Activated CD4-positive, CD25-positive, alpha-beta regulatory T cell (primary cell): ENCODE measurements at places on chromosomes 16 and 17.

- no peak for DNase-seq
Measured at GRCh38 chr17:76354317-76354729, 607 bp upstream of the PRPSAP1 start.

- DNase-seq, result no peak
Measured at GRCh38 chr17:78697554-78698343, 84.3 kb downstream of the CYTH1 start.

- DNase-seq, result no peak
Measured at GRCh38 chr16:57753448-57754353, 18.1 kb downstream of the KATNB1 start.

DNA sequence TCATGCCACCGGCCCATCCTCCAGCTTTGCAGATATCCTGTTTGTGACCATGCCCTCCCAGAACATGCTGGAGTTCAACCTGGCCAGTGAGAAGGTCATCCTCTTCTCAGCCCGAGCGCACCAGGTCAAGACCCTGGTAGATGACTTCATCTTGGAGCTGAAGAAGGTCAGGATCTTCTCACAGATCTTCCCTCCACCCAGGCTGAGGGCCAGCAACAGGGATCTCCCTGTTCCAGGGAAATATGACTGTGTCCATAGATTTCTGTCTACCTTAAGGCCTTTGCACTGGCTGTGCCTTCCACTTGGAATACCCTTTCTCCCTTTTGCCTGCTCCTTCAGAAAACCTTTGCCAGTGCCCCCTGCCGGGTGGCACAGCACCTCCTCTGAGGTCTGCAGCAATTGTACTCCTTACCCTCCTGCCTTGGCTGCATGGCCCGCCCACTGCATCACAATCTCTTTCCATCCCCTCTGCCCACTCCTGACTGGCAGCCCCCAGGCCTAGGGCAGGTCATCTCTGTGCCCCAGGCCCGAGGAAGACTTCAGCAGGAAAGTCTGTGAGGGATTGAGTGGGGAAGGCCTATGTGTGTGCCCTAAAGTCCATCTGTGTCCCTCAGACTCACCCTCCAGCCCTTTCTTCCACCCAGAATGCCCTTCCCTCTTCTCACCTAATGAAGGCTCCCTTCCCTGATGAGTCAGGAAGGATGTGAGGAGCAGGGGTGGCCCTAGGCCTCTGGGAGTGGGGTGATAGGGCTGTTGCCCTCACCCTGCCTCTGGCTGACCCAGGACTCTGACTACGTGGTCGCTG lies 27.3 kb upstream of the ALKBH5 start:
- no peak for DNase-seq

DNA sequence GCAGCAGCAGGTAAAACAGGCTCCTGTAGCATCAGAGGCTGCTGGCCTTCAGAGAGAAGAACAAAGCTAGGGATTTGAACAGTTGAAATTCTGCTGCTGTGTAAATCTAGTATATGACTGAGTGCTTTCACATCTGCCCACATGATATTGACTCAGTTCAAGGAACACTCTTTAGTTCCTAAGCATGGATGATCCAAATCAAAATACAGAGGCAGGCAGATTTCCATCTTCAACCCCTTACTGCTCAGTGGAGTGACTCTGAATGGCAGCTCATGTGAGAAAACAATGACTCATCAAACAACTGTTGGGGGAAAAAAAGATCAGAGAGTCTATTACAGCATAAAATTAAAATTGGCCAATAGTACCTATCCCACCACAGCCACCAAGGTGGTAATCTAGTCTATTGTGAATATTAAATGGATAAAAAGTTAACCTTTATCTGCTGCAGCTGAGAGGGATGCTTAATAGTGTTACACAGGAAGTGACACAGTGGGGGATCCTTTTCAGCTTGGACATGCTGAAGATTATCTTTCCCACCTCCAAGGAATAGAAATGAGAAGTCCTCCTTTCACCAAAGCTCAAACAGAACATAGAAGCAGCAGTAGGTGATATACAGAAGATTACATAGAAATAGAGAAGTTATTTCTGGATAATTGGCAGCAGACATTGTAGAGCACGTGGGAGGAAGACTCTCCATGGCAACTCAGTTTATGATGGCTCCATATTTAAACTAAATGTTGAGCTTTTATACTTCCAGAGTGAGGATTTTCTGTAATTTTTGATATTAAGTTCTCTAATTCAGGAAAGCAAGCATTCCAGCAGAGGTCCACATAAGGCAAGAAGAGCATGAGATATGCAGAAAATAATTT lies 239.7 kb upstream of the ERCC4 start:
- DNase-seq, result no peak

DNA sequence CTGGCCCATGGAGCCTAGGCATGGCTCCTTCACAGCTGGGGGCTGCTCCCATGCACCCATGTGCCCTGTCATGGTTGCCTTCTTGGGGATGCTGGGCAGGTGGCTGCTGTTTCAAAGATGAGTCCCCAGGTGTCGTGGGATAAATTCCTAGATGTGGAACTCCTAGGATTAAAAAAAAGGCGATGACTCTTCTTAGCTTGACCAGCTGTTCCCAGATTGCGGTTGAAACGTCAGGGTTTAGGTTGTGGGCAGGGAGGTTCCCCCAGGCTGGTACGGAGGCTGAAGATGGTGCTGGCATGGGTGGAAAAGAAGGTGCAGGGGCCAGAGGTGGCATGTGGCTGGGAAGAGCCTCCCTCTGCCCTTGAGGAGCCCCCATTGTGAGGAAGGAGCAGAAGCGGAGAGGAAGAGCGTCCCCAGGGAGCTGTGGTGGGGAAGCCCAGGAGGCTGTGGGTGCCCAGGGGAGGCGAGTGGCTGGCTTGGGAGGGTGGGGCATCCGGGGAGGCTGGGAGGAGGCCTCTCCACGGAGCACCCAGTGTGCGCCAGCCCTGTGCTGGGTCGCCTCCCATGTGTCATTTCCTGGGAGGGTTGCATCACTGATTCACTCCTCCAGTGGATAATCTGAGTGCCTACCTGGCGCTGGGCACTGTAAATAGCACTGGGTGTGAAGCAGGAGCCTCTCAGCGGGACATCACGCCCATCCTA lies 7.5 kb upstream of the KCNJ12 start:
- no peak for DNase-seq

DNA sequence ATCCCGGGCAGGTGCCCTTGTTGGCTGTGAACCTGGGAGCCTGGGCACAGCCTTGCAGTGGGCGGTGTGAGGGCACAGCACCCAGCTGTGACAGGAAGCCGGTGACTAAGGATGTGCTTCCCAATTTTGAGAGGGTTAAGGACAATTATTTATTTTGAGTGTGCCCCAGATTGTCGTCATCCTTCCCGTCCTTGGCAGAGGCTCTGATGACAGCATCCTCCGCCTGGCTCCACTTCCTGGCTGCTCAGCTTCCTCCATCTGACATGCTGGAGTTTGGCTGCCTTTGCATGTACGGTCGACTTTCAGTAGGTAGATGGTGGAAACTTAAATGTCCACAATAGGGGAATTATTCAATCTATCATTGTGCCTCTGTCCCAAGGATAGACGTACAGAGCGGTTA lies 282.4 kb upstream of the EEF2KMT start:
- no peak for DNase-seq

GRCh38 chr16:71350821-71351557 lies 7.5 kb upstream of the CALB2 start:
- DNase-seq, result no peak

- no peak for DNase-seq
Measured at GRCh38 chr17:76753061-76753961, 15.4 kb downstream of the MFSD11 start.

DNA sequence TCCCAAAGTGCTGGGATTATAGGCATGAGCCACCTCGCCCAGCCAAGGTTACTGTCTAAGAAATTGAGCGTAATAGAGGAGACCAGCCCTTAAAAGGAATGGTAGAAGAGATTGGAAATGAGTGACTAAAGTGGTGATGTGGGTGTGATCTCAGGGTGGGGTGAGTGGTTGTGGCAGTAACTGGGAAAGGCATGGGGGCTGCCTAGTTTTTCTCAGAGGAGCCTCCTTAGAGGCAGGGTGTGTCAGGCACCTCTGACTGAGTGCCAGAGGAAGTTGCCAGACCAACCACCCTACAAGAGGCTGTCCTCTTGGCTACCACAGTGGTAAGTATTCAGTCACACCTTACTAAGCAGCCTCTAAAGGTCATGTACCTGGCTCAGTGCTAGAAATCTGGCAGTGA lies 8.9 kb downstream of the DUS2 start:
- DNase-seq, result no peak

GRCh38 chr16:30893744-30894539 lies at the start of gene BCL7C:
Gene BCL7C, minus strand, starts transcription at chr16:30894077. Its CDS starts 133 bp downstream, at chr16:30893944.
- peak; percentile 69 for DNase-seq

GRCh38 chr17:45092911-45093430 lies 31.9 kb downstream of the NMT1 start:
- no peak for DNase-seq

GRCh38 chr17:29084541-29085146 lies 41.7 kb downstream of the PIPOX start:
- DNase-seq, result no peak

DNA sequence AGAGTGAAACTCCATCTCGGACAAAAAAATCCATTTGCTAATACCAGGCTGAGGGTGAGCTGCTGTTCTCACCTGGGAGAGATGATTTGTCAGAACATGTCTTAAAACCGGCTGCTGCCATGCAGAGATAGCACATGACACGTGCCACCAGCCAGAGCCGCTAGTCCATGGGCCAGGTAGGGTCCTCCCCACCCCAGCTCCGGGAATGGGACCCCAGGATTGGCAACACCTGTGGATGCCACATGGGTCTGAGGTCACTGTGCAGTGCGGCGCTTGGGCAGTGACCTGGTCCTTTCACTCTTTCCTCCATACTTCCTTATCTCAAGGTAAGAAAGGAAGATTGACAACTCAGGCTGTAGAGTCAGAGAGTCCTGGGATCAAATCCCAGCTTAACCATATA lies 393.3 kb upstream of the TNRC6C start:
- DNase-seq, result no peak

- DNase-seq, result no peak
Measured at GRCh38 chr16:17654571-17654970, 183.8 kb upstream of the XYLT1 start.

- DNase-seq, result no peak
Measured at GRCh38 chr17:28177351-28177750, 134.9 kb downstream of the NLK start.

GRCh38 chr17:68512960-68513474 lies 787 bp downstream of the PRKAR1A start:
- no peak for DNase-seq

- DNase-seq, result peak; percentile 62
Measured at GRCh38 chr17:50783193-50783660, 15.9 kb upstream of the ANKRD40CL start.

DNA sequence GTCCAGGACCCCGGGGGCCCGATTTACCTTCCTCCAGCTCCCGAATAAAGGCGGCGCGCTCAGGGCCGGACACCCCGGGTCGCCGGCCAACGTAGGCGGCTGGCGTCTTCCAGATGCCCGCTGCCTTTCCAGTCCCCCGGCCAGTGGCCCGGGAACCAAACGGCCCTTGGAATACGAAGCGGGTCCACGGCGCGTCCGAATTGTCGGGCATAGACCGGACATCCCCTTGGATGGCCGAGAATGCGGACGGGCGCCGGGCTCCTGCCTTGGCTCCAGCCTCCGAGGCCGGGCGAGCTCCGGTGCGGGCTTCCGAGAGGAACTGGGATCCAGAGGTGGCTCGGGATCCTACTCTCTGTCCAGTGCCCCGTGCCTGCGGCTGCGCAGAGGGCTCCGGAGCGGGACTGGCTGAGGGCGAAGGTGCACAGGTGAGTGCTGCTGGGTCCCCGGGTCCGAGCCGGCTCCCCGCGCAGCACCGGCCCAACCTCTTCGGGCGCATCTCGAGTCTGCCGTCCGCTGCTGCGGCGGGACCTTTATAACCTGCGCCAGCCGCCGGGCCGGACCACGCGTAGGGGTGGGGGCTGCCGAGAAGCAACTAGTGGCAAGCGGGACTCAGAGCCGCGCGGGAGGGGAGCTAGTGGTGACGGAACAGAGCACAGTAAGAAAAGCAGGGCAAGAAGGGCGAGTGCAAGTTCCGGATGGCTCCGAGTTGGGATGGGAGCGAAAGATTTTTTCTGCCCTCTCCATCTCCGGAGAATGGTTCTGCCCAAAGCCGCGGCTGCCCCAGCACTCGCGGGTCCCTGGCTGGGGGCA lies at the start of gene HAP1:
Gene HAP1, minus strand, starts transcription at position 505 of the 810 bp plus-strand sequence. Its CDS starts 9 bp downstream, at position 496.
- DNase-seq, result no peak

- no peak for DNase-seq
Measured at GRCh38 chr17:58632324-58633314, 59.2 kb downstream of the TEX14 start.

GRCh38 chr17:12789075-12789480 lies 220 bp upstream of the ARHGAP44 start:
- DNase-seq, result no peak

- DNase-seq, result no peak
Measured at GRCh38 chr16:50982808-50983207, 168.3 kb downstream of the SALL1 start.

- DNase-seq, result no peak
Measured at GRCh38 chr17:13740686-13741085, 139.0 kb upstream of the HS3ST3A1 start.

GRCh38 chr17:81706757-81707624 lies 3.8 kb downstream of the MRPL12 start:
- DNase-seq, result no peak

- DNase-seq, result no peak
Measured at GRCh38 chr16:51624080-51624775, 473.2 kb upstream of the SALL1 start.

- DNase-seq, result no peak
Measured at GRCh38 chr16:50386139-50386538, 17.4 kb upstream of the BRD7 start.

- no peak for DNase-seq
Measured at GRCh38 chr16:35793601-35794000, 2334.2 kb downstream of the TP53TG3F start.

- no peak for DNase-seq
Measured at GRCh38 chr16:83138976-83139690, 512.4 kb downstream of the CDH13 start.

DNA sequence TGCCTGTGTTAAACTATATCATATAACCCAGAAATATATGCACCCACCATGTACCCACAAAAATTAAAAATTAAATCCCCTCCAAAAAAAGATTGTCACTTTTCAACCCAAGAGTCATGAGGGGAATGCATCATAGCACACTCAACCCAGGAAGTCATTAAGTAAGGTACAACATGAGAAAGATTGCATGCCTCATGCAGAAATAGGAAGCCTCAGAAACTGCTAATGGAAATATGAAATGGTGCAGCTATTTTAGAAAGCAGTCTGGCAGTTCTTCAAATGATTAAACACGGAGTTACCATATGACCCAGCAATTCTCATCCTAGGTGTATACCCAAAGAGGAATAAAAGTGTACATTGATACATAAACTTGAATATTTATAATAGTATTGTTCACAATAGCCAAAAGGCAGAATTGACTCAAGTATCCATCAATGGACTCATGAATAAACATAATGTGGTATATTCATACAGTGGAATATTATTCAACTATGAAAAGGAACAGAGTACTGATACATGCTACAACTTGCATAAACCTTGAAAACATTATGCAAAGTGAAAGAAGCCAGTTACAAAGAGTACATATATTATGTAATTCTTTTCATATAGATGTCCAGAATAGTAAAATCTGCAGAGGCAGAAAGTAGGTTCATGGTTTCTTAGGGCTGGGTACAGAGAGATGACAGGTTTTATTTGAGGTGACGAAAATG lies 70.4 kb downstream of the TMEM100 start:
- DNase-seq, result no peak
